Vagina (tissue), 2 donors: ENCODE measurements at places on chromosomes 1 and 21.

GRCh38 chr21:33854604-33855003 is 61.0 kb downstream of the ATP5PO start:
- DNase-seq, result no peak

DNA sequence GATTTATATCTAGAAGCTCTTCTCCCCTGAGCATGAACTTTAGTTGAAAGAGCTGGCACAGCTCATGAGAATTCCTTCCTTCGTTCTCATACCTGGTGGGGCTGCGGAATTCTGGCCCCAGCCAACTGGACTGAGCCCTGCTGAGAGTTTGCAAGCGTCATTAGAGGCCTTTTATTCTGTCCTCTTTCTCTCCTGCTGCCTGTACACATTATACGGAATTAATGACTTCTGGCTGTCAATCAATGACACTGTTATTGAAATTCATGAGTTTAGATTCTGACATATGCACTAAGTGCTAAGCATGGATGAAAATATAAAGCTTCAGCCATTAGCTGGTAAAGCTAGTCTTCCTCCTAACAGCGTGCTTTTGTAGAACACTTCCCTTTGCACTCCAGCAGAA is 27.5 kb downstream of the KAZN start:
- no peak for DNase-seq

GRCh38 chr1:10210841-10211804 is 753 bp downstream of the KIF1B start:
- no peak for DNase-seq

- no peak for DNase-seq
Observed at GRCh38 chr1:67674260-67675011, 10.6 kb upstream of the GADD45A start.

DNA sequence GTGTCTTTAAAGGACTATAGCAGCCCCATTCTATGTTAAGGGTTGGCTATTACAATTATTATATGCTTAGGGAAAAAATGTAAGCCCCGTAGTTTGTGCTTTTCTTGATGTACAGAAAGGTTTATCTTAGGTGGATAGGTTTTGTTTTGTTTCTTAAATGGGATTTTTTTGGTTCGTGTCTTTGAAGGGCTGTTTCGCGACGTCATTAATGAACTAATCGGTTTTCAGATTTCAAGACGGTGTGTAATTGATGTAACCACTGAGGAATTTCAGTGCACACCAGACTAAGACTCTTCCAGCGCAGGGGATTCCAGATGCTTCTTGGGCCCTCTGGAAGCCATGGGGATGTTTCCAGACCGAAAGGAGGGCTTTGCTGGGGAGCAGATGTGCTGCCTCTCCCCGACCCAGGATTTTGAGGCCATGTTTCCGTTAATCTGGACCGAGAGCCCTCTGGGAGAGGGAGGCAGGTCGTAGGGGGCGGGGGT is 4.8 kb upstream of the SIM2 start:
- no peak for DNase-seq

DNA sequence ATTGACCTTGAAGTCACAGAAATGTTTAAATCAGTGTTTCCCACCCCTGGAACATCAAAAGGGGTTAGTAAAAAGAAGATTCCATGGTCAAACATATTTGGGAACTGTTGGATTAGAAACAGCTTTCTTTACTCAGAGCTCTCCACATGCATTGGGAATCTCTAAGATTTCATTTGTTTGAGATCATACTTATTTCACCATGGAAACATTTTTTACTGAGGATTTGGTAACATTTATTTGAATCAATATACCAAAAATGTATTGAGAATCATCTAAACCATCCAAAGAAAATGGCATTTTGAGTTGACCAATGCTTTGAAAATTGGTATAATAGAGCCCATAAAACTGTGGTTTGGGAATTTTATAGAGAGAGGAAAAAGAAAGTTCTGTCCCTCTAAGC is 25.3 kb downstream of the NGF start:
- no peak for DNase-seq

DNA sequence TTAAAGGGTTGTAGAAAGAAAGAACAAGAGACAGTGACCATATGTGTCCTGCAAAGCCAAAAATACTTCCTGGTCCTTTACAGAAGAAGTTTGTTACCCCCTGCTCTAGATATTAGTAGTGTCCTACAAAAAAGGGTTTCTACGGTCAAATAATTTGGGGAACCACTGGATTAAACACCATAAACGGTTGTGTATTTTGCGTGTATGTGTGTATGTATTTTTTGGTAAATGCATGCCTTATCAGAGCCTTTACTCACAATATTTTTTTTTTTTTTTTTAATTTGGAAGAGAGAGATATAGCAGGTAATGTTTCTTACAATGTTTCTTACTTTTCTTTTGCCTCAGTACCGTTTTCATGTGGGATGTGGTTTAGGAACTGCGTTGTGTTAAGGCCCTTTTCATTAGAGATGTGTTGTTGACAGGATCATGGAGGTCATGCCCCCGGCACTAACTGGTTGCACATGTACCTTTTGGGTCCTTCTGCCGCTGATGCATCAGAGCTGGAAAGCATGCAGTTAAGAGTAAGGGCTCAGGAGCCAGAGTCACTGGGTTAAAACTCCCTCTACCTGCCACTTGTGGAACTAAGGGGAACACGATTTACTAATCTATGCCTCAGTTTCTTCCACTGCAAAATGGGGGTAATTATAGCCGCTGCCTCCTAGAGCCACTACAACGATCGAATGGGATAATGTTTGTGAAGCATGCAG is 234.6 kb upstream of the KAZN start:
- no peak for DNase-seq

- DNase-seq, result no peak
Observed at GRCh38 chr1:26164036-26164860, 4.5 kb downstream of the C1orf232 start.

GRCh38 chr1:26550946-26551345 is 21.4 kb downstream of the RPS6KA1 start:
- no peak for DNase-seq

DNA sequence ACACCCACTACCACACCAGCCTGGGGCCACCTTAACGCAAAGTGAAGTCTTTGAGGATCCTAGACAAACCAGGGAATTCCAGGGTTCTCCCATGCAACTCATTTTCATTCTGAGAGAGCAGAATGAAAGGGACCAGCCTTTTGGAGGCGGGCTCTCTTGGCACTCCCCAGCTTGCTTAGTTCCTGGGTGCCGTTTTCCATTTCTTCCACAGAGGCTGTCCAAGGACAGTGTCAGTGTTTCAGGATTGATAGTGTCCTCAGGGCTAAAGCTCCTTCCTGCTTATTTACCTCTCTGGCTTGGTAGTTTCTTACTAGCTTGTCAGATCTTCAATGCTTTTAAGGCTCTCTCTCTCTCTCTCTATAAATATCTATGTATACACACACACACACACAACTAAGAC is 30.1 kb upstream of the GNG4 start:
- DNase-seq, result no peak

GRCh38 chr1:61132176-61132638 is 49.8 kb downstream of the NFIA start:
- DNase-seq, result no peak

- no peak for DNase-seq
Observed at GRCh38 chr1:213976665-213977485, 10.9 kb upstream of the PROX1 start.

GRCh38 chr1:35506960-35507912 is 50.0 kb downstream of the KIAA0319L start:
- no peak for DNase-seq

DNA sequence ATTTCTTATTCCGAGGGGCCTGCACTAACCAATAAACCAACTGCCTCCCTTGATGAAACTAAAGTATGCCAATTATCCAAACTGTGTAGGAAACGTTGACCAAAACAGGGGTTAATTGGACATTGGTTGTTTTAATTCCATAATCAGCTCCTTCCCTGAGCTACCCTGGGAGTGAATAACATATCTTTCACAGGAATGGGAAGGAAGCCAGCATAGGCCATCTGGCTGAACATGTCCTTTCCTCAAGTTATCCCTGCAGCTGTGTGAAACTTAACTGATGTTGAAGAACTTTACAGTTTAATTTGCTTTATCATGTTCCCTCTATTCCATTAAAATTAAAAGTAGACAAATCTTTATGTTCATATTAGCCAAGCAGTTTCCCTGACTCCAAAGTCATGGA is 75.4 kb downstream of the NRIP1 start:
- DNase-seq, result no peak

DNA sequence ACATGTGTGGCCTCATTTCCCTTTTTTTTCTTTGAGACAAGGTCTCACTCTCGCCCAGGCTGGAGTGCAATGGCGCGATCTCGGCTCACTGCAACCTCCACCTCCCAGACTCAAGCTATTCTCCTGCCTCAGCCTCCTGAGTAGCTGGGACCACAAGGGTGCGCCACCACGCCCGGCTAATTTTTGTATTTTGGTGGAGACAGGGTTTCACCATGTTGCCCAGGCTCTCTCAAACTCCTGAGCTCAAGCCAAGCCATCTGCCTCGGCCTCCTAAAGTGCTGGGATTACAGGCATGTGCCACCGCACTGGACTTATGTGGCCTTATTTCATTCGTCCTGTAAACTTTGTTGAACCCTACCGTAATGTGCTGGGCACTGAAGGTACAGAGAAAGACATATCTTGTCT is 569 bp upstream of the WARS2 start:
- DNase-seq, result no peak

GRCh38 chr21:28604946-28605537 is 387.6 kb downstream of the LTN1 start:
- DNase-seq, result no peak

DNA sequence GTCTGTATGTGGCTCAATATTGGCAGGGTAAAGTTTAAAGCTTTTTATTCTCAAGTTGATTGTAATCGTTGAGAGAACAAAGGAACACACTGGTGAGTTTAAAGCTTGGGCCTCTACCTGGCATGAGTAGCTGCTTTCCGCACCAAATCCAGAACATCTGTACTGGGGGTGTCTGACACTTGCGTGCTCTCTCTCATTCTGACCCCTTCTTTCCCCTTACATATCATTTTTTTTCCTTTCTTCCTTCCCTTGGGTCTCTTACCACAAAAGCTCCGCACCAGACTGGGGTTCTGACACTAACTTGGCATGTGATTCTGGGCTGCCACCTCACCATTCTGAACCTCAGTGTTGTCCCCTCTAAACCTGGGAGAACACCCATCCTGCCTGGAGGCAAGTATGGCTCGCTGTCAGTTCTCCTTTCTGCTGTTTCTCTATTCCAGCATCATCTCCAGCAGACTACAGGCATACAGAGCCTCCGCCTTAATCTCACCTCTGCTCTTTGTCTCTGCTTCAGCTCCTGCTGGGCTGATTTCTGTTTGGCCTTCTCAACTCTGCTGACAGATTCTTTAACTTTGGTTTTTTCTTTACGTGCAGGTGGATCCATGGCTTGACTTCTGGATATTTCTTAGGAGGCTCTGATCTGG is 859 bp upstream of the ERMAP start:
- DNase-seq, result no peak

- no peak for DNase-seq
Observed at GRCh38 chr1:244945109-244945671, 80.8 kb upstream of the HNRNPU start.

GRCh38 chr1:50976890-50977574 is 7.0 kb downstream of the CDKN2C start:
- DNase-seq, result no peak

DNA sequence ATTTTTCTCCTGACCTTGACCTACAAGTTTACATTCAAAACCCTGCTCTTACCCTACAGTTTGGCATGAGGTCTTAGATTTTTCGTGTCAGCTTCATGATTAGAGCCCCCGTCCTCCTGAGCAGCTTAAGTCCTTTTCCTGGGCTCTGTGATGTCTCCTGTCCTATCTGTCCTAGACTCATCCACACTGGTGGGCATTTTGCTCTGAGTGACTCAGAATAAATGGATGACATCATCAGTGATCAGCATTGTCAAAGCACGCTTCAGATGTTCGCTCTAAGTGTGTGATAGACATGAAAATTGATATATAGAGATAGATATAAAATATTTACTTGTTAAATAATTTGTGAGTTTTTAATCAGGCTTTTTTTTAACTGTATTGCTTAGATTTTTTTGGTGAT is 21.8 kb downstream of the RGS13 start:
- no peak for DNase-seq

- DNase-seq, result no peak
Observed at GRCh38 chr1:220921971-220922635, 42.9 kb downstream of the HLX start.

DNA sequence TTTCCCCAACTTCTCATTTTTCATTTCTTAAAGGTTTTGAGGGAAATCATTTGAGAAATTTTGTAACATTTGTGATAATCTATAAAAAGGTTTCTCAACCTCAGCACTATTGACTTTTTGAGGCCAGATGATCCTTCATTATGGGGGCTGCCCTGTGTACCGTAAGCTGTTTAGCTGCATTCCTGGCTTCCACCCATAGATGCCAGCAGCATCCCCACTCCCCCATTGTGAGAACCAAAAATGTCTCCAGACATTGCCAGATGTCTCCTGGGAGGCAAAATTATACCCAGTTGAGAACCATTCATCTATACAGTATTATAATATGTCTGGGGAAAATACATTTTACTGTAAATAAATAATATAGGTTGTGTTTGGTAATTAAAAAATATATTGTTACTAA is 146.0 kb downstream of the PBX1 start:
- DNase-seq, result no peak

DNA sequence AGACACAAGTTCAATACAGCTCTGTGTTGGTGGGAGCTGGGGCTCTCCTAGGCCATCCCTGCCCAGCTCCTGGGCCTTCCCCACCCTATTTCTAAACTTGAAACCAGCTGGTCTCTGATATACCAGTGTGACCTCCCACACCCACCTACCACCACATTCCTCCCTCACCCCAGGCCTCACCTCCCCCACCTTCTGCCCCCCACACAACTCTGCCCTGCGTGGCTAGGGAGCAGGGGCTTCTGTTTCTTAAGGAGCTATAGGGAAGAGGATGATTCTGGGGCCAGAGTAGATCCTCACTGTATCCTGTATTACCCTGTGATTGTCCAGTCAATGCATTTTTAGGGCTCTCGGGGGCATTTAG is 16.5 kb downstream of the NES start:
- no peak for DNase-seq

GRCh38 chr21:26280775-26281174 is 110.2 kb upstream of the APP start:
- no peak for DNase-seq

GRCh38 chr1:225766967-225767633 is 10.5 kb upstream of the SRP9 start:
- no peak for DNase-seq

GRCh38 chr1:161177112-161177935 is at the start of gene B4GALT3:
Gene B4GALT3, minus strand, starts transcription at chr1:161177507. Its CDS starts 1,447 bp downstream, at chr1:161176060.
- DNase-seq, result no peak
